ENCODE measurements at places on chromosomes 2 and 18. TPM values are rescaled to one million over a fixed set of nuclear protein-coding genes. Genes with fewer than 3 reads are reported as not detected.

DNA sequence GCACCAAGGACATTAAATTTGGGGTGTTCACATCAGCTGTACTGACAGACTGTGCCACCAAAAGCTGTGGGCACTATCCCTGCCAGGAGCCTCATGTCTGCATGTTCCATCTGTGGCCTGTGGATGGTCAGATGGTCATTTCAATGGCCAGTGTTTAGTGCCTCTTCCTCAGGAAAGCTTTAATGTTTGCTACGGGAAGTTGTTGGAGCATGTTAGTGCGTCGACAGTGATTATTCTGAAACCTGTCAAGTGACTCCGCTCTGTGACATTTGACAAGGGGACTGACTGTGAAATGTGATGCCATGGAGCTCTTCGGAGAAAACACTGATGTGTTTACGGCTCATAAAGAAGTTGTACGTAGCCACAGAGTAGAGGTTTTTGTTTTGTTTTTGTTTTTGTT lies 18.7 kb upstream of the RGPD4 start:
- no peak overlapping the region for H3K27ac ChIP-seq
- no peaks in the 10 kb centered on the region for H3K36me3 ChIP-seq
- H3K4me1 ChIP-seq, result peaks cover 2% of the 10 kb centered on the region
- DNase-seq, result peak; percentile 21

Gene ST6GAL2
- total RNA-seq, result 0.95 TPM

DNA sequence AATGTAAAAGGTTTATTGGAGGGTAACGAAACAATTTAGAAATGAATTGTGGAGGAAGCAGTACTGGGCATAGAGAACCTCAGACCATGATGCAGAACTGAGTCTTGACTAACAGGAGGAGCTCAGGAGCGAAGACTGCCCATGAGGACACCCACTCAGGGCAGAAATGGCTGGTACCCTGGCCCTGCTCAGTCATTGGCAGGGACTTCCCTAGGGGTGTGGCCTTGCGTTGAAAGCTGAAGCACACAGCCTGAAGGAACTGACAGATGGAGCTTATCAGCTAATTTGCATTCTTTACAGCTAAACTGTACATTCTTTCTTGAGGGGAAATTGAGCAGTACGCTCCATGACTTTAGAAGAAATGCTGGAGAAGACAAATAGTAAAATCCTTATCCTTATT lies 57.1 kb downstream of the PDK1 start:
- no peak overlapping the region for H3K27ac ChIP-seq
- peak; percentile 68 for DNase-seq
- H3K4me1 ChIP-seq, result no peaks in the 10 kb centered on the region
- no peaks in the 10 kb centered on the region for H3K36me3 ChIP-seq
- no peak overlapping the region for H3K4me3 ChIP-seq
- no peaks in the 10 kb centered on the region for H3K27me3 ChIP-seq

DNA sequence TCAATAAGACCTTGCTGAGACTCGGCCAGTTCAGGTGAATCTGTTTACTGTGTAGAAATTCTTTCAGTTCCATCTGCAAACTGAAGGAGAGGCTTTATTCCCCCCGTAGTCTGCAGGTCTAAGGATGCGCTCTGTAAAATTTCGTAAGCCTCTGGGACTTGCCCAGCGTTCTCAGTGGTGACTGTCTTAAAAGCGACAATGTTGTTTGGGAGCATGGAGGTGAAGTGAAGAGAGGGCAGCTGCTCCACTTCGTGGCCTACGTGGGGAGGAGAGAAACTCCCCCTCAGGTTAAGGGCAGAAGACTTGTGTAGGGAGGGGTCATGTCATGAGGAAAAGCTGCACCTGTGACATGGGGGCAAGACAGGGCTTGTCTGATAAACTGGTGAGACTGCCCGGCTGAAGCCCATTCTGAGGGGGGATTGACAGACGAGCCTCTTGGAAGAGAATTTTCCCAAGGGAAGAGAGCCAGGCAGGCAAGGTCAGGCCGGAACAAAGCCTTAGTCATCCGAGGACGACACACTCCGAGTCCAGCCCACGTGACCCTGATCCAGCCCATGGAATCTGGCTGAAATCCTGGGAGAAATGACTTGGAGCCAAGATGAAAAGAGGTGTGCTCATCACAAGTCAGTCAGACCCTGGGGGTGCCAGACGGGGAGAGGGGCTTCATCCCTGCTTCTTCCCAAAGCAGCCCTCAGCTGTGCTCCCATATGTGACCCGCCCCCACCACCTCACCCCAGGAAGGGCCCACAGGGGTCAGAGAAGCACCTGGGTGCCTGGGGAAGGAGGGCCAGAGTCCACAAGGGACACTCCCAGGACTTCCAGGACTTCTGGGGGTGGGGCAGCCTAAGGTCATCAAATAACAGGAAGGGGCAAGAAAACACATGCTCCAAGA lies 88.5 kb upstream of the SH3BP4 start:
- no peaks in the 10 kb centered on the region for H3K36me3 ChIP-seq
- DNase-seq, result peak; percentile 59
- no peaks in the 10 kb centered on the region for H3K27me3 ChIP-seq
- H3K4me3 ChIP-seq, result no peak overlapping the region

- DNase-seq, result no peak
- H3K27me3 ChIP-seq, result no peaks in the 10 kb centered on the region
- no peak overlapping the region for H3K4me3 ChIP-seq
- no peak overlapping the region for H3K27ac ChIP-seq
These were observed 131.4 kb upstream of the DNMT3A start for GRCh38 chr2:25473131-25473530.

DNA sequence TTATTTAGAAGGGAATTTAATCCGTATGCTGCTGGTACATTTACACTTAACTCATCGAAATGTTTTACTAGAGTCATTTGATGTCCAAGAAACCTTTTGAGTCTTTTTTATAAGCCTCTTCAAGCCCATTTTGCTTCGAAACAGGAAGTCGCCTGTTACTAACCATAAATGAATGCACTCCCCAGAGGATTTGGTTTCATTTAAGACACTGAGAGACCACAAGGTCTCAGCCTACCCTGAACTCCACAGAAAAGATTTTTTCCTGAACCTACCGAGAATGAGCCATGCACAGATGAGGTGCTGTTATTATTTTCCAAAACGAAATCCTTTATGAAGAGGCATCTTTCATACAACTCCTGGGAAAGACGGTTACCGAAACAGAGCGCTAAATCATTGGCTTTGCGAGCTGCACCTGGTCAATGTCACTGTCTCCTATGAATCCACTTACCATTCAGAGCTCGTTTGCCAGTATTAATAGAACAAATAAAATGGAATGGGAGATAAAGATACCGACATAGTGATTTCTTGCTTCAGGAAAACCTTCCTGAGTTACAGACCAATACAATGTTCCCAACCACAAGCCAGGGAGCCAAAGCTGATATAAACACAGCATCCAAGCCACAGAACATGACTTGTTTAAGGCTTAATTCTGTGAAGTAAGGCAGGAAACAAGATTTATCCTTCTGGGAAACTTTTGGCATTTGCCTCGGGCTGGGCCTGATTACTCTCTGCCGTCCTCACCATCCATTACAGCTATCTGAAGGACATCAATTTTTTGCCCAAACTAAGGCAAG lies 382.1 kb downstream of the OSR1 start:
- H3K4me3 ChIP-seq, result no peak overlapping the region
- H3K4me1 ChIP-seq, result peaks cover 2% of the 10 kb centered on the region
- DNase-seq, result peak; percentile 60
- H3K27me3 ChIP-seq, result no peaks in the 10 kb centered on the region
- H3K27ac ChIP-seq, result peak overlapping the region; percentile 39

GRCh38 chr18:59470561-59471121 lies 111.6 kb upstream of the LMAN1 start:
- H3K4me3 ChIP-seq, result no peak overlapping the region
- no peaks in the 10 kb centered on the region for H3K27me3 ChIP-seq
- peak overlapping the region; percentile 36 for H3K27ac ChIP-seq
- peak; percentile 76 for DNase-seq
- peaks cover 27% of the 10 kb centered on the region for H3K36me3 ChIP-seq

Gene DSG2
- 28.0 TPM for total RNA-seq

- H3K27ac ChIP-seq, result no peak overlapping the region
- no peaks in the 10 kb centered on the region for H3K36me3 ChIP-seq
- no peak for DNase-seq
- H3K4me3 ChIP-seq, result no peak overlapping the region
- no peaks in the 10 kb centered on the region for H3K27me3 ChIP-seq
- H3K4me1 ChIP-seq, result no peaks in the 10 kb centered on the region
These were observed 88.4 kb upstream of the CRIM1 start for GRCh38 chr2:36267194-36267593.

GRCh38 chr2:47654790-47655562 lies 128.0 kb upstream of the MSH6 start:
- H3K36me3 ChIP-seq, result no peaks in the 10 kb centered on the region

DNA sequence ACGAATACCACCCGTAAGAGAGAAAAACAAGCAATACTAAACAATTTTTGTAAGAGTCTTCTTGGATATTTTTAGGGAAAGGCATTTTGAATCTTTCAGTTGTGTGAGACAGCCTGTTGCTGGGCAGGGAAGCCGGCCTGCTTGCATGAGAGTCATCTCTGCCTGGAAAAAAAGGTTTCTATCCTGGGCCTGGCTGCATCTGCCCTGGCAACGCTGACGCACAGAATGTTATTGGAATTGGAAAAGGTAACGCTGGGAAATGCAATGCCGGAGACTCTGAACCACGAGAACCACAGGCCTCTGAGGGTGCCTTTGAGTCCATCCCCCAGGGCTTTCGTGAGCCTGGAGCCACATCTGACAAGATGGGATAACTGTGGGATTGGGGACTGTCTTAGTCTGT lies 17.9 kb upstream of the NPAS2 start:
- no peak overlapping the region for H3K27ac ChIP-seq
- no peaks in the 10 kb centered on the region for H3K27me3 ChIP-seq
- no peaks in the 10 kb centered on the region for H3K36me3 ChIP-seq
- no peaks in the 10 kb centered on the region for H3K4me1 ChIP-seq

DNA sequence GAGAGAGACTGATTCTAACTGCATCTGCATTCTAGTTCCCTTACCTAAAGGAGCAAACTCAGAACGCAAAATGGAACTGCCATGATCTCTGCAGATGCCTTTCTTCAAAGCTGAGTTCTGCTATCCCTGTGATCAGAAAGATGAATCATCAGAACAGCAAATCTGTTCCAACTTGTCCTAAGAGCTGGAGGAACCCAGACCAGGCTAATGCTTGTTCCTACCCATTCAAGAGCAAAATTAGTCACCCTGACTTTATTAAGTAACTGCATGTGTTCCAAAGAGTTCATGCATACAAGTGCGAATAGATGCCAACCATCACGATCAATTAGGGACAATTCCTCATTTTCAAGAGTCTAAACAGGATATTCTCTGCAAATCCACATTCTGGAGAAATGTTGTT lies 46.5 kb downstream of the MBP start:
- H3K4me3 ChIP-seq, result no peak overlapping the region
- peak overlapping the region; percentile 26 for H3K27ac ChIP-seq
- DNase-seq, result no peak
- H3K4me1 ChIP-seq, result peaks cover 9% of the 10 kb centered on the region
- H3K36me3 ChIP-seq, result no peaks in the 10 kb centered on the region

Gene MDH1
- 120 TPM for total RNA-seq

DNA sequence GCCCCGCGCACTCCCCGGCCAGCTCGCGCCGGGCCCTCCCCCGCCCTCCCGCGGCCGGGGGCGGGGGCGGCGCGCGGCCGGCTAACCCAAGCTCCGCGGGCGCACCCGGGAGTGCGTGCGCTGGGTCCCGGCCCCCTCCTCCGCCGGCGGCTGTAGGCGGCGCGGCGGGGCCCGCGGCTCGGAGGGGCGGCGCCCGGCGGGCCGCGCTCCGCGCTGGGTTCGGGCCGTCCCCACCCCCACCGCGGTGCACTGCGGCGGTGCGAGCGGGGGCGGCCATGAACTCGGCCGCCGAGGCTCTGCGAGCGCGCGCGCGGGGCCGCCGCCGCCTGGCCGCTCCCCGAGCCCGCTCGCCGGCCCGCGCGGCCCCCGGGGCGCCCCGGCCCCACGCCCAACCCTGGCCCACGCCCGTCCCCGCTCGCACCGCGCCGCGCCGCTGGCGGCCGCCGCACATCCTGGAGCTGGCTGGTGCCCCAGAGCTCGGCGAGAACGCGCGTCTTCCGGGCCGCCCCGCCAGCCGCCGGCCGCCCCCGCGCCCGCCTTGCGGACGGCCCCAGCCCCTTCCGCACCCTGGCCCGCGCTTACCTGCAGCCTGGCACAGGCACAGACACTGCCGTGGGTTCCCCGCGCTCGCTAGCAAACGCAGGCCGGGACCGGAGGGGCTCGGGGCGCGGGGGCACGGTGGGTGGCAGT lies at the start of gene ZBTB14:
Gene ZBTB14, minus strand, starts transcription at position 496 of the 690 bp plus-strand sequence. CDS start 2,480 bp downstream, outside the sequence.
- H3K4me3 ChIP-seq, result peak within 1 kb of the TSS; percentile 84
- H3K27ac ChIP-seq, result peak within 1 kb of the TSS; percentile 97
- peaks cover 6% of the 10 kb centered on the region for H3K4me1 ChIP-seq
- no peaks in the 10 kb centered on the region for H3K27me3 ChIP-seq
- H3K36me3 ChIP-seq, result peaks cover 12% of the 10 kb centered on the region

DNA sequence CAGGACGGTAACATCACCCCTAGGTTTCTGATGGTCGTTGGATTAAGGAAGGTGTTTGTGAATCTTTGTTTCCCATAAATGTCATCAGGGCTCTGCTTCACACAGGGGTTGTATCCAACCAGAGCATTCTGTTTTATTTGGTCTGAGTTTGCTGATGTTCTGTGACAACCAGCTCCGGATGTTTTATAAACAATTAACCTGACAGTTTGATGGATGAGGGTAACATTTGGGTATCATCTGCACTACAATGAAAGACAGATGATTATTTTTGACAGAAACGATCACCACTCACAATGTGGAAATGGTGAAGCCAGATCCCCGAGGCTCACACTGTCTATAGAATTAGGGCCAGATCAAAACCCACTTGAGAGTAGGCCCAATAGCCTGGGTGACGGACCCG lies 107.1 kb downstream of the CDC42EP3 start:
- DNase-seq, result no peak
- H3K27ac ChIP-seq, result no peak overlapping the region
- H3K4me3 ChIP-seq, result no peak overlapping the region
- no peaks in the 10 kb centered on the region for H3K4me1 ChIP-seq
- no peaks in the 10 kb centered on the region for H3K27me3 ChIP-seq

DNA sequence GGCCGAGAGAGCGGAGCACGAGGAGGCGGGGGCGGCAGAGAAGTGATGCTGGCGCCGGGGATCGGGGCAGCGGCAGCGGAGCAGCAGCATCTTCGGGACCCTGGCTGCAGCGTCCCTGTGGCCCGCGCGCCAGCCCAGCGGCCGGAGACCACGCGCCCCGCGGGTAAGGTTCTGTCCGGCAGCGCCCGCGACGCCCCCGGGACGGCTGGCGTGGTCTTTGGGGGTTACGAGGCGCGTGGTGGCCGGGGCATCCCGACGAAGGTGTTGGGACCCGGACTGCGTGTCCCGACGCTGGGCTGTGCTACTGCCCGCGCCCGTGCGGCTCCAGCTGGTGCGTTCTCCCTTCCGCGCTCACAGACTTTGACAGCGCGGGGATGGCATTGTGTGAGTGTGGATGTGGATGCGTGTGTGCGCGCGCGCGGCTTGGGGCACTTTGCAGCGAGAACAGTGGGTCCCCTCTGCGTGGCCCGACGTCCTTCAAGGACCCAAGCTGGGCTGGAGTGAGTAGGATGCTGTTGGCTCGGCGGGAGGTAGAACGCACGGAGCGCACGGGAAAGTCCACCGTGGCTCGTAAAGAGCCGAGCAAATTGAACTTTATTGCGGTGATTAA lies 405.0 kb downstream of the XIRP2 start:
- peak overlapping the region; percentile 57 for H3K4me3 ChIP-seq
- H3K4me1 ChIP-seq, result peaks cover 13% of the 10 kb centered on the region
- no peaks in the 10 kb centered on the region for H3K36me3 ChIP-seq
- peak; percentile 46 for DNase-seq
- no peak overlapping the region for H3K27ac ChIP-seq
- H3K27me3 ChIP-seq, result no peaks in the 10 kb centered on the region

Gene GEN1
- 5.5 TPM for total RNA-seq

All from lung (tissue), 17 donors.